SJCRH30 (cell line): ENCODE measurements at places on chromosomes 12 and 14. TPM values are rescaled to one million over a fixed set of nuclear protein-coding genes. Genes with fewer than 3 reads are reported as not detected.

KRT4 gene
- total RNA-seq: not detected in 2 replicates

GPR84 gene
- total RNA-seq: not detected in 2 replicates

ACADS gene
- total RNA-seq: 1.1 and 1.3 TPM in 2 replicates

MTRFR gene
- total RNA-seq: 16.9 and 19.8 TPM in 2 replicates

PITPNM2 gene
- total RNA-seq: 1.2 and 1.3 TPM in 2 replicates

SIX6 gene
- not detected in 2 replicates for total RNA-seq

DNA sequence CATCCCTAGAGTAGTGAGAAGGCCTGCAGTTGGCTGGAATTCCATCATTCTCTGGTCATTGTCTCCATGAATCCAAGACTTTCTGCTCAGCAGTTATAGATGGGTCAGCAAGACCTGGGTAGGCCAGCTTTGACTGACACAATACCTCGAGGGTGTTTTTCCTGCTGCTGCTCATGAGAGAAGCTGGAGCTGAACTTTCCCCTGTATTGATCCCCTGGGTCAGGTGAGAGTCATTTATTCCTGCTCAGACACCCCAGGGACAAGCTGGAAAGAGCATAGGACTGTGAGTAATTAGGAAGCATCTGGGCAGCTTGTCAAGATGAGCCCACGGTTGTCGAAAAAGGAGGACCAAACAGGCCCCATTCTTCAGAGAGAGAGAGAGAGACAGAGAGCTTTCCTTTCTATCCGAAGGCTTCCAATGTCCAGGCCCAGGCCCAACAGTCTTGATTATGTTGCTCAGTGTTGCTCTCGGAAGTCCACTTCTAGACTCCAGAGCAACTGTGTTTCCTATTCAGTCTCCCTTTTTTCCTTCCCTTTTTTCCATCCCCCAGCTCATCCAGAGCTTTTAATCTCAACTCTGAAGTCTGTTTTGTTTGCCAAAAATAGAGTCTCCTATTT, 131.1 kb downstream of the SLC8A3 start:
- no peak for DNase-seq

- no peak for DNase-seq
Observed at GRCh38 chr12:2693244-2693860, 101.4 kb upstream of the FKBP4 start.

DNA sequence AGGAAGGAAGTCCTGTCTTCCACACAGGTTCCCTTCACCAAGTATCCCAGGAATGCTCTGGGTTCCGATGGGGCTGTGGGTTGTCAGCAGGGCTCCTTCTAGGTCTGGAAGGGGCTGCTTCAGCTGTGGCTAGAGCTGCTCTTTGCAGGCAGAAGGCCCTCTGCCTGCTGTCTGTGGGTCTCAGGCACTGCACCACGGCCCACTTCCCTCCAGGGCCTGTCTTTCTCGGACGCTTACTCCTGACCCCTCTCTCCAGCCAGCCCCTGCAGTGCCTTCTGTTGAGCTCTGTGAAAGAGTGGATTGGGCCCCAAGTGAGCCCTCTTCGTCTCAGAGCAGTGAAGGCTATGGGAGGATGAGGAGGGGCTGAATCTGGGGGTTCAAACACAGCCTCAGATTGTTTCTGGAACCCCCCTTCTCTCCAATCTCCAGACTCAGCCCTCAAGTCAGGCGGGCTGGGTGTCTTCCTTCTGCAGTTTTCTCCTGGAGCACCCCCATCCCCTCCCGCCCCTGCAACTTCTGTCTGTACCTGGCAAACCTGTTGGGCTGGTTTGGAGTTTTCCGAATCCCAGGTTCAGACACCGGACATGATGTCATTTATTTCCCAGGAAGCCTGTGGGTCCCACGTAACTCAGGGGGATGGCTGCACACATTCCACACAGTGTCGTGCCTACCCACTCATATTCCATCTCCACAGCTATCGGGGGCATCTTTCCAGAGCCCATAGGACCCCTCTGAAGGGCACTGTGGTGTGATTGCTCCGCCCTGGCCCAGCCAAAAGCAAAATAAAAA, 24.9 kb upstream of the SPPL3 start:
- DNase-seq: no peak

- DNase-seq: no peak
Observed at GRCh38 chr12:120757226-120757742, 31.7 kb downstream of the ACADS start.

GRCh38 chr12:12178559-12178958, 88.3 kb downstream of the LRP6 start:
- no peak for DNase-seq

GRCh38 chr12:12891080-12891880, at the start of gene GPRC5A:
GPRC5A (plus strand) TSS chr12:12891562; CDS start chr12:12908250, 16,688 bp downstream.
- peak; percentile 96 for DNase-seq

DNA sequence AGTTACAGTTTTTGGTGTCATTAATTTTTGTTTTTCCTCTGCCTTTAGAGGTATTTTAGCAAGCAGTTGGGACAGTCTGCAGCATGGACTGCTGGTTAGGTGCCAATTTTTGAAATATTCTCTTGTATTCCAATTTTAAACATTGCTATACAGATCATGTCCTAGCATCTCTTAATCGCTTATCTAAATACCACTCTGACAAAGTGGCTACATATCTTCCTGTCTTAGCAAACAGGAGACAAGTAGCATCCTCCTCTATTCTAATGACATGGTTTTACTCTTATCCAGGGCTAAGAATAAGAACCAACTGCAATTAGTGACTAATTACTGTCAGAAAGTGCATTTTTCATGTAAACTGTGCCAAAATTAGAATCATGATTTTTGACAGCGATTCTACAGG, 117.8 kb upstream of the ATP2B1 start:
- no peak for DNase-seq

DNA sequence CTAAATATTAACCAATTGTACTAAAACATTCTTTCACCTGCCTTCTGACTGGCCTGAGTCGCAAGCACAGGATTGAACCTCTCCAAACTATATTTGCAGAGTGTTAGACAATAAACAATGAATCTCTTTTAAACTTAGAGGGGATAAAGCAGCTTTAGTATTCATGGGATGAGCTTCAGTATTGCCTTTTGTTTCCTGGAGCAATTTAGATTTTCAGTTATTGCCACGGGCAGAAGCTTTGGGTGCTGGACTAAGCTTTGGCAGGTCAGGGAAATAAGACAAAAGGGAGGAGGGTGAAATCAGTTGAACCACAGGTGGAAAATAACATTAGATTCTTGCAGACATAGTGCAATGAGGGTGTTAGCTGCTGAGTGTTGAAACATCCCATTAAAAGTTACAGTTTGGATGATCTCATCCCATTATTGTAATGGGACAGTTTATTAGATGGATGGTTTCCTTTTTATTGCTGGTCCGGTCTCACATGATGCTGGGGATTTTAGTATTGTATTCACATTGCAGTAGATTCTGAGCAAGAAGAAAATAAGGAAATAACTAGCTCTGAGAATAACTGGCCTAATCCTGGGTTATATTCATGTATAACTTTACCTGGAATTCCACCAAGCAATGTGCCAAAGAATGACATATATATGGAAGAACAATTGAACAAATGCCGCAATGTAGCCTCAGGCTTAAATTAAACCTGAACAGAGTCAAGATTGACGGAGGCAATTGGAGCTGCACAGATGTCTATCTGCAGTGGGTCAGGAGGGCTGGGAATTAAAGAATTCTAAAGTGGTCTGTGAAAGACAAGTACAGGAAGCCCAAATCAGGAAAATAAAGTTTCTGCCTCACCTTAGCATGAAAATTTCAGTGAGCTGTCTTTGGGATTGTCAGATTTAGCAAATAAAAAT, 1092.8 kb upstream of the SEL1L start:
- DNase-seq: peak; percentile 75

DNA sequence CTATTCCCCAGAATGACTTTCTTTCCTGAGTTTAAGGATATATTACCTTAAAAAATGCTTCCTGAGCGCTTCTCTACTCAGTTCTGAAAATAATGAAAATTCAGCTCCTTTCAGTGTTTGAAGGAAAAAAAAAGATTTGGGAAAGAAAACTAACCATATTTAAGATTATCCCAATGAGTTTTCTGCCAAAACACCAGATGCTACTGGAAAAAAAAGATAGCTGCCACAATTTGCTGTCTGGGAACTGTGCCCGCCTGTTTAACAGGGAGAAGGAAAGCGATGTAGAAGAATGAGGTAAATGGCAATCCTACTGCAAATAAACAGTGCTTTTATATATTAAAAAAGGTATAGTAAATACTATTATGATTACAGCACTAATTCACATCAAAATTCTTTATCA, 367.6 kb upstream of the PRICKLE1 start:
- DNase-seq: no peak
